NCI-H2081 (cell line): ENCODE measurements at places on chromosomes 4 and X.

DNA sequence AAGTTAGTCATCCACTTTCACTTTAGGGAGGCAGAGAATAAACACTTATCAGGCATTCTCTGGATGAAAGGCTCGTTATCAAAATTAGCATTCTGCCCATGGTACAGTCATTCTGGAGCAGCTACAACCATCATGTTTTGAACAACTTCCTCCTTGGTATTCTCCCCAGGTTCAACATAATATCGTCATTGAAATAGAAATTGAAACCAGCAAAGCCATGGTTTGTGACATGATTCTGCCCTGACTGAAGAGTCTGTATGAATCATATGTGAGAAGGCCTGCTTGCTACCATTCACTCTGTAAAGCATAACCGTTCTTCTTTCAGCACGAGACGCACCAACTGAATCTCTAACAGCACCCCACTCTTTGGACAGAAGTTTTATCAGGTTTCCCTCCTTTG, 127.5 kb upstream of the RADX start:
- DNase-seq, result no peak

DNA sequence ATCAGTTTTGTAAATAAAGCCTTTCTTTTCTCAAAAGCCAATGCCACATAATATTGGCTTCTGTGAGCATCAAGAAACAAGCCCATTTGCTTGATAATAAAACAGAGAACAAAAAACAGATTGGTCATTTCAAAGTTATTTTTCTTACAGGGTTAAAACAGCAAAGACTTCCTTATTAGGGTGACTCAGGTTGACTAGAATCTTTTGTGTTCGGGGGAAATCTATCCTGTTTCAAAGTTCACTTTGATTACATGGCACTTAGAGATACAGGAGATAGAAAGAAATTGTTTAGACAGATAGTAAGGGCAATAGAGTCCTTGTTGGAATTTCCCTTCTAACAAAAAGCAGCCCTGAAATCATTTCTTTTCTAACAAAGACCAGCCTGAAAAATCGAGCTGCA, 170.0 kb upstream of the GLRA2 start:
- DNase-seq, result no peak

DNA sequence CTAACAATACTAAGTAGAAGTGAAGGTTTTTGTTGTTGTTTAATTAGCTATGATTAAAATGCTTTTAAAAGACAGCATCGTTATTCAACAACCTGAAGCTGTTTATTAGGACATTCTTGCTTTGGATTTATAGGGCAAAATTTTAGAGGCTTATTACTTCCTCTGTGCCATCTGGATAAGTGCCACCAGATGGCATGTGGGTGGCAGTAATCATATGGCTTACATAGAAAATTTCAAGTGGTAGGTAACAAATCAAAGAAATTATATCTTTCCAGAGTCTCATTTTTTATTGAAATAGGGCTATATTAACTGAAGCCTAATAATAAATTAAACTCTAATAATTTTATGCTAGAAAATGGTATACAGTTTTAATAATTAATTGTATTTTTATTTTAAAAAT, 83.3 kb upstream of the HTR2C start:
- DNase-seq, result peak; percentile 11

DNA sequence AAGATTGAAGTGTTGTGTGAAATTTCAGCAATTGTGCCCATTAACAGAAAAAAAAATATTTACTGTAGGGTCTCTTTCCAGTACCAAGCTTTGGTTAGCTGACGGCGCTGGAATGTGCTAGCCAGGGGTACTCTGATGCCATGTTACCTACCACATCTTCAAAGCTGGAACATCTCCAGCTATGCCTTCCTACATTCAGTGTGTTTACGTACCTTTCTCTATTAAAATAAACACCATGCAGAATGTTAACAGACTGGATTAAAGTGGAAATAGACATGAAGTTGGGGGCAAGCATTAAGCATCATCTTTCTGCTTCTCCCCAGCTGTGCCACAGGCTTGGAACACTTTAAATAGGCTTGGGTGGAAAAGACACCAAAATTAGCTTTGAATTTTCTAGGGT, 65.9 kb downstream of the USP38 start:
- DNase-seq, result no peak

DNA sequence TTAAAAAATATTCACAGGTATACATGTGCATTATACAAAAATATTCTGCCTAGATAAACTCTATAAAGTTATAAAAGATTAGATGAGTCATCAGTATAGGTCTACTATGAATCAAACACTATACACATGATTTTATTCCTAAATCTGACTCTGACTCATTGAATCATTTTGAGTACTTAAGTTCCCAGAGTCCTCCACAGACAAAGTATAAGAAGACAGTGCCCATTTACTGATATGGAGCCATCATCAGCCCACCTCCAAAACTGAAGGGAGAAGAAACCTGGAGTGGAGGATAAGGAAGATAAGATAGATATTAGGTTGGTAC, 28.7 kb upstream of the ANTXR2 start:
- DNase-seq, result no peak

DNA sequence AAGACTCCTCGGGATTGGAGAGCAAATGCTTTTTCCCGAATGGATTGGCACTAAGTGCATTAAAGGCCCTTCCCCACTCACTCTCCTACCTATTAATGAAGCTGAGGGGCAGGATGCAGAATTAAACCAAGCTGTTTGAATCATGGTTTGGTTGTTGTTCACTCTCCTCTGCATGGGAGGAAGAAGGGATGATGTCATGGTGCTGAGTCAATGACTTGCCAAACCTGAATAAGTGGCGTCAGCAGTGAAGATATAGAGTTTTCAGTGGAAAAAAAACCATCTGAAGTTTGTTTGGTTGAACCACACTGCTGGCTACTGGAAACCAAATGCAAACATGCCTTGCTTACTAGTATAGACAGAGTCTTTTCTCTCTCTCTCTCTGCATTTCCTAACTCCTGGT, 19.8 kb upstream of the ZXDA start:
- DNase-seq, result no peak

DNA sequence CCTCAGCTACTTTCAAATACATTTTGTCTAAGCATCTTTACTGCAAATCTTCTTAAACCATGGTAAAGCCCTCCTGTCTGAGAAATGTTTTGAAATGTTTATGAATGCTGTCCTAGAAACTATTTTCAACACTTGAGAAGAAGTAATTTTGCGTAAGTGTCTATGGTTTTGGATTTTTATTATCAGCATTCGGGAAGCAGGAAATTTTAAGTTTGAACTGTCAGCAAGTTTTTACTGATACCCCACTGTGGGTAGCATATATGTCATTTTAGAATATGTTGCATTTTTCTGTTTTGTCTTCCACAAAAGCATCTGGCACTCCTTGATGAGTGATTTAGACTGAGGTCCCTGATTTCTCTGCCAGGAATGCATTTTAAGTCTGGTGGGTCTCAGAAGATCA, 302.4 kb upstream of the GIMD1 start:
- no peak for DNase-seq
